Activated T-cell treated with anti-CD3 and anti-CD28 coated beads, Interleukin-2, amount 50 U/mL, for 48 hours (primary cell): ENCODE measurements at places on chromosomes 1 and 21.

DNA sequence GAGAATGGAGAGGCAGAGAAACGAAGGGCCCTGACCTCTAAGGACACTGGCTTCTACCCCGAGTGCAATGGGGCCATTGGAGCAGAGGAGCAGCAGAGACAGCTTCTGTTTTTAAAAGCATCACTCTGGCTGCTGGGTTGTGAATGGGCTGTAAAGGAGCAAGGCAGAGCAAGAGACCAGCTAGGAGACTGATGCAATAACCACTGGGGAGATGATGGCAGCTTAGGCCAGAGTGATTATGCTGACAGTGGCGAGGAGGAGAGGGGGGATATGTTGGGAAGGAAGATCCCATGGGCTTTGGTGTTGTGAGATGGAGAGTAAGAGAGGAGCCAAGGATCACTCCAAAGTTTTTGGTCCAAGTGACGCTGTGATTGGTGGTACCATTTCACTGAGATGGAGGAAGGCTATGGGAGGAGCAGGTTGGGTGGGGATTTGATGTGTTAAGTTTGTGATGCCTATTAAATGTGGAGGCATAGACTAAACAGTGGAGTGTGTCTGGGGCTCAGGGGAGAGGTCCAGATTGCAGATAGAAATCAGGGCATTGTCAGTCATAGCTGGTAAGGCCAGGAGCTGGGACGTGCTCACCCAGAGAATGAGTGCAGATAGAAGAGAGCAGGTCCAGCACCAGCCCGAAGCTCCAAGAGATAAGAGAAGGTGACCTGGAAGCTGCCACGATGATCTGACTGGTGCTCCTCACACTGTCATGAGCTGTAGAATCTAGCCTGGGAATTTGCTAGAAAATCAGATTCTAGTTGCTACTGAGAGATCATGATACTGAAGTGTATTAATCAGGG is 11.0 kb downstream of the TRAF5 start:
- DNase-seq: no peak

DNA sequence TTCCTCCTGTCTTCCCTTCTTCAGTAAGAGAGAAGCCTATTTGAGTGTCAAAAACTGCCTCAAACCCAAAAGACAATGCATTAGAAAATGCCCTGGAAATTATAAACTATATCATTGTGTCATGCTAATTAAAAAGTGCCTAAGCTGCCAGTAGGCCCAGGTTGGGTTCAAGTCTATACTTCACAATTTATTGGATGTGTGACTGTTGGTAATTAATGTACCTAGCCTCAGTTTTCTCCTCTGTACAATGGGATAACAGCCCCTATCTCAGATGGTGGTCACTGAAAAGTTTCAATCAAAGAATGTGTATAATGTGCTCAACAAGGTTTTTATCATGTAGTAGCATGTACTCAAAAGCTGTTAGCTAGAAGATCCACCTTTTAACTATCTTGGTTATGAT is 246.9 kb upstream of the DUSP10 start:
- no peak for DNase-seq

- no peak for DNase-seq
Observed at GRCh38 chr1:172356620-172357019, 63.9 kb upstream of the C1orf105 start.

- DNase-seq: no peak
Observed at GRCh38 chr1:39152923-39153322, 51.6 kb upstream of the MACF1 start.

- no peak for DNase-seq
Observed at GRCh38 chr1:164608651-164609057, 49.7 kb downstream of the PBX1 start.

DNA sequence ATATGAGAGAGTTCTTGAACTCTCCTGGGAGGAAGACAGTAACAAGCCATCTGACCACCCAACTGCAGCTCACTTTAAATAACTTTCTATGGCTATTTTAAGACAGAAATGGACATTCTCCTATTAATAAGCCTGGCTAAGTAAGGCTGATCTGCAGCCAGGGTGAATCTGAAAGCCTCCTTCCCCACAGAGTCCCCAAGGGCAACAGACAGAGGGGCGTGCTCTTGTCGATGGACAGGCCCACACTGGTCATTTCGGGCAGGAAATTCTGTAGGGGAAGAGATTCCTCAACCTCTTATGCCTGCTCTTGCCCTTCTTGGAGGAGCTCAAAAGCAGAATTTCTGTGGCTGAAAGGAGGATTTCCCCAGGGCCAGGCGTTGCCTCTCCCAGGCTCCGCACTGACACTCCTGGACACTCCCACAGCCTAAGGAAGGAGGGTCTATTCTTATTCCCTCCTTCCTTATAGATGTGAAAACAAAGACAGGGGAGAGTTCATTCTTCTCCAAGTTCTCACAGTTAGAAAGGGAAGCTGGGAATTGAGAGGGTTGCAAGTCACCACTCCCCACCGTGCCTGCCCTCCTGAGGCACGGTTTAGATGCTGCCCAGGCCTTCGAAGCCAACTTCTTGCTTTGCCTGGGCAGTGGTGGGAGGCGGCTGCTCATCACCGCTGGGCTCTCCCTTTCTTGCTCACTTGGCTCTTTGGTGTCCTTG is 17.9 kb upstream of the KANK4 start:
- DNase-seq: no peak

GRCh38 chr1:218478336-218478735 is 133.2 kb downstream of the TGFB2 start:
- DNase-seq: no peak

GRCh38 chr1:109975718-109976117 is 8.8 kb upstream of the AHCYL1 start:
- no peak for DNase-seq

- DNase-seq: no peak
Observed at GRCh38 chr1:45260244-45260643, 53.8 kb upstream of the ZSWIM5 start.

DNA sequence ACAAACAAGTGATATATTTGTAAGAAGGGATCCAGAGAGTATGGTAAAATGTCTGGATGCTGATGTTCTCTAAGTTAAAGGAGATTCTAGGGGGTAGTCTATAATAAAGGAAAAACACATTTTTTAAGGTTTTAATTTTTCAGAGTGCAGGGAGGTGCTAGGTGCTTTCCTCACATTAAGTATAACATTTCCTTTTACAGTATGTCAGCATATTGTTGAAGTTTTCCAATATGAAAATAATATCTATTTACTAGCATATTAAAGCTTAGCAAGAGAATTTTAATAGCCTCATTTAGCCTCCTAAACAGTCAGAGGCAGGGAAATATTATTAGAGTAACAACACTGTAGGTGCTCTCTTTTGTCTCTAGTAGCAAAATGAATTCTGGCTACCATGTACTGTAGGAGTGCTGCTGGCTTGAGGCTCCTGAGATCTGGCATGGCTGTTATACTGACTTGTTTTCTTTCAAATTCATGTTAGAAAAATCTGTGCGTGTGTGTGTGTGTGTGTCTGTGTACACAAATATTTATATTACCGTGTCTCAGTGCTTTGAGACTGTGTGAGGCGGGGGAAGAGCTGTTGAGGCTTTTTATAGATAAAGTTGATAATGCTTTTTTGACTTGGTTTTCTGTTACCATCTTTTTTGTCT is 71.0 kb downstream of the POU2F1 start:
- DNase-seq: no peak

DNA sequence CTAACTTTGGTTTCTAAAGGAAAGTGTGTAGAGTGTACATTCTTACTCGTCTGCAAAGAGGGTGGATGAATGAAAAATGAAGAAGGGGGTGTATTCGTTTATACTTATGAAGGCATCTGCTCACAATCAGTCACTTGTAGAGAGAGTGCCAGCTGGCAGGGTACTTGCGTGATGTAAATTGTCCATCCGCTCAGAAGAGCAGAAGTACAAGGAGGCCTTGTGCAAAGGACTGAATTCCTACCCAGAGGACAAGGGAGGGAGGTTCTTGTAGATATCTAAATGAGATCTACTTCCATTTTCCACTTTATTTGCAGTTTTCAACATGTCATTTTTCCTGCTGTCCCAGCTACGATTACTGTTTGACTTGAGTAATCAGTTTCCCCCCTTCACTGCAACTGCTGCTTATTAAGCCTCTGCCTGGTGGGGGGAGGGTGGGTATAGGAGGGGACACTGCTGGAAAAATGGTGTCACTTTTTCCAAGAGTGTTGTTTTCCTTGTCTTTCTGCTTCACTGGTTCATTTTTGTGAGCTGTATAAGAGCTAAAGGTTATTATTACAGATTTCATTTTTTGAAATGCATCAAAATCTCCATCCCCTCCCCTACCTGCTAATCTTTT is 67.3 kb downstream of the LAMC1 start:
- no peak for DNase-seq

DNA sequence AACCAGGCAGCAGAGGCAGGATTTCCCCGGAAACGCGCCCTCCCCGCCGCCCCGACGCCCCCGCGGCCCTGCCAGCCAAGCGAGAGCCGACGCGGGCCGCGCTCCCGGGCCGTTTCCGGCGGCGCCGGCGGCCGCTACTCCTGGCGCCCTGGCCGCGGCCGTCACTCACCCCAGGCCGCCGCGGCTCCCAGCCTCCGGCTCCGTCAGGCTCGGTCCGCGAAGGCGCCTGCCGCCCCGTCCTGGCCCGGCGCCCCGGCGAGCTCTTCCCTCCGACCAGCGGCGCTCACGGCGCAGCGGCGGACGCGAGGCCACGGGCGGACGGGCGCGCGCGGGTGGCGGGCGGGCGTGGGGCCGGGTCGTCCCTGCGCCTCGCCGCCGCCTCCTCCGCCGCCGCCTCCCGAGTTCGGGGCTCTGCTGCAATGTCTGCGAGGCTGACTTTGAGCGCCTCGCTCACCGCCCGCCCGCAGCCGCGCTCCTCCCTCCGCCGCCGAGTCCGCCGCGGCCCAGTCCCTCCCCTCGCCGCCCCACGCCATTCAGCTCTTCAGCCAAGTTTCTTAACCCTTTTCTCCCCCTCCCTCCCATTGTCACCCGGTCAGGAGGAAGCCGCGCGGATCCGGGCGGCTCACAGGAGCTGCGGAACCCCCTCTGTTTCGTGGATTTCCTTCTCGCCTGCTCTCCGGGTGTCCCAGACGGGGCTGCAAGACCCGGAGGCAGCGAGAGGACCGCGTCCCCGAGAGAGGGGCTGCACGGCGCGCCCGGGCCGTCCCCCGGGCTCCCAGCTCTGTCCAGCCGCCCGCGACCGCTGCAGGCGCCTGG is at the start of gene NRIP1:
NRIP1 (minus strand) TSS at position 425 of the 816 bp plus-strand sequence. CDS start 96,808 bp downstream, outside the sequence.
- DNase-seq: peak; percentile 84

DNA sequence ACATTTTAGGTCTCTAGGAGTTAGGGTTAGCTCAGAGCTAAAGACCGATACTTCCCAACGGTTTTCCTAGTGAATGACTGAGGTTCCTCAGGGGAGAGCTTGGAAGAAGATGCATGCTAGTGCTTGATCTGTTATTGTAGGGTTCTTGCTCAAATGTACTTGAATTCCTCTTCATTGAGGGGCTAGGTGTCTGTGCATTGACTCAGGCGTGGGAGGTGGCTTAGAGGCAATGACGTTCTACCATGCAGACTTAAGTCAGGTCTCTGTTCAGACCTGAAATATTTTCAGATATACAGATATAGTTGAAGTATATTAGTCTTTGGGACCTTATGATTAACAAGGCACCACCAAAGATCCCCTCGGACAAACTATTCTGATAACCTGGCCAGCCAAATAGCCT is 23.5 kb downstream of the S100A10 start:
- DNase-seq: no peak

- no peak for DNase-seq
Observed at GRCh38 chr1:100995198-100995988, 30.2 kb downstream of the DPH5 start.

DNA sequence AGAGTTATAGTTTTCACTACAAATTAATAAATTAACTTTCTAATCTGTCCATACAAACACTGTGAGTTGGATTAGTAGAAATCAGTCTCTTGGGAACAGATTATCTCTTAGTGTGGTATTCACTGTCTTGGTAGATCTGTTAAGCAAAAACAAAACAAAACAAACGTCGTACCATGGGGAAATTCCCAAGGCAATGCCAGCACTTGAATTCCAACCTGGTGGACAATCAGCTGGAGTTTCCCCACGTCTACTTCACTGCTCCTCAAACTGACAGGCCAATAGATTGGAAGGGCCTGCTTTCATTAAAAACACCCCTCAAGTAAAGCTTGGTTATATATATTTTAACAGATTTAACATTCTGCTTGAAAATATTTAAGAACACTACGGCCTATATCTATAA is 31.9 kb downstream of the GDAP2 start:
- DNase-seq: no peak

DNA sequence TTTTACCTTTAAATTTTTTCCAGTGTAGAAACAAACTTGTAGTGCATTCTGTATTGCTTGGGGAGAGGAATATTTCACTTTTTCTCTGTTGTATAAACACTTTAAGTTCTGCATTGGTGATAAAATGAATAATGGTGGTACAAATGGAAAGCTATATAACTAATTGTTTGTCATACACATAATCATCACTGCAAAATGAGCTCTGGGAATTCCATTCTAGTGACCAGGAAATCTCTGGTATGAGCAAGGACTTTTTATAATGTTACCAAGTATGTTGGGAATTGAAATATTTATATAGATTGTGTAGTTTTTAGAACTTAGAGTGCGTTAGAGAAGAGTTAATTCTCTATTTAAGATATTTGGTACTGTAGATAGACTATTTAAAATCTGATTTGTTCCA is 5.0 kb upstream of the FMN2 start:
- DNase-seq: no peak

- DNase-seq: no peak
Observed at GRCh38 chr21:29193072-29193471, 62.6 kb downstream of the MAP3K7CL start.
